ENCODE measurements at places on chromosomes 12 and 14.

GRCh38 chr14:70186900-70187451 is 1.8 kb downstream of the SLC8A3 start:
- DNase-seq = no peak
- peak overlapping the region; percentile 67 for H3K4me3 ChIP-seq
- peaks cover 30% of the 10 kb centered on the region for H3K27me3 ChIP-seq
- peaks cover 15% of the 10 kb centered on the region for H3K4me1 ChIP-seq
- H3K36me3 ChIP-seq = no peaks in the 10 kb centered on the region

GRCh38 chr12:59587710-59588109 is 8.1 kb upstream of the SLC16A7 start:
- H3K4me3 ChIP-seq = no peak overlapping the region
- H3K36me3 ChIP-seq = no peaks in the 10 kb centered on the region
- H3K27me3 ChIP-seq = peaks cover 8% of the 10 kb centered on the region
- DNase-seq = no peak
- no peak overlapping the region for H3K27ac ChIP-seq

DNA sequence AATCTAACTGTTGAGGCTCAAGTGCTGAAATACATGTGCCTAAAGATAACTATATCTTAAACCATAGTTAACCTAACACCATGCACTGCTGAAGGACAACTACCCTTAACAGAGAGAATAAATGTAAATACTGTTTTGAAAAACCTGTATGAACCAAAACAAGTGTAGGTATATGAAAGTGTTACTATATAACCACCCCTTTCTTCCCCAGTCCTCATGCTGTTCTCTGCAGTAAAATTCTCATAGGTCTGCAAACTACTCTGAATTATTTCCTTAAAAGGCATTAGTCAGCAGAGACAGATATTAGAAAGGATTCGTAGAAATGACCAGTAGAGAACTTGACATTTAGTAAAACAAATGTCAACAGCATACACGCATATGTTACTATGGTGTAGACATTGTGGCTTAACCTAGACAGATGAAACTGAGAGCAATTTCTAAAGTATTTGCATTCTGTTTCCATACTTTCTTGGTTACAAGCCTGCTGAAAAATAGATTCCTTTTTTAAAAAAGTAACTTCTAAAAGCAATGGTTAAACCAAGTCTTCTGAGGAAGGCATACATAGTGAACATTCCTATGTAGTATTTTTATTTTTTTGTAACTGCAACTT is 13.9 kb downstream of the CSRP2 start:
- no peaks in the 10 kb centered on the region for H3K4me1 ChIP-seq
- H3K36me3 ChIP-seq = peaks cover 2% of the 10 kb centered on the region

GRCh38 chr12:51813931-51814310 is 34.6 kb downstream of the FIGNL2 start:
- H3K27me3 ChIP-seq = no peaks in the 10 kb centered on the region
- no peak overlapping the region for H3K27ac ChIP-seq
- H3K4me1 ChIP-seq = peaks cover 10% of the 10 kb centered on the region
- DNase-seq = no peak
- H3K4me3 ChIP-seq = peak overlapping the region; percentile 52
- no peaks in the 10 kb centered on the region for H3K36me3 ChIP-seq

- H3K27me3 ChIP-seq = no peaks in the 10 kb centered on the region
- peak overlapping the region; percentile 11 for H3K27ac ChIP-seq
- H3K4me1 ChIP-seq = no peaks in the 10 kb centered on the region
- H3K4me3 ChIP-seq = no peak overlapping the region
- no peak for DNase-seq
Observed at GRCh38 chr12:71610031-71610795, 53.4 kb downstream of the ZFC3H1 start.

DNA sequence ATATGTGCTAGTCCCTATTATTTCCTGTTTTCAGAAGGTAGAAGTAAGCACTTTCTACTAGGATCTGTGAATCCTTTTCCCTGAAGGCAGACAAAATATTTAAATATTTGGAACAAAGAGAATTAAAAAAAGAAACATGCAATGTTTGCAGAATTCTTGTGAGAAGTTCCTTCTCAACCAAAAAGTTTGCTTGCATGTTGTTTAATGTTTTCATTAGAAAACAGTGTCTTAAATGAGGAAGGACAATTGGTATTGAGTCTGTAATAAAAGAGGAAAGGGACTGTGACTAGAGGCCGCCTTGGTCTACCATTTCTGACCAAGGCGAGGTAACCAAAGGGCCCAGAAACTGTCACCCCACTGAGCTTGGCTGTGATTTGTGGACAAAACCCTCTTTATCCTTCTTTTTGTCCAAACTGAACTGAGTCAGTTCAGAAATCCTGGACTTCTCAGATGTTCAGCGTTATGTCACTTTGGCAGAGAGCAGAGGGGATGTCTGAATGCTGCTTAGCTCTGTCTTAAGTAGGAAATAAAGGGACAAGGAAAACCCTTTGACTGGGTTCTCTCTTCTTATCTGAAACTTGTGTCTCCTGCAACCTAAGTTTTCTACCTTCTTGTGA is 129.8 kb upstream of the CPM start:
- no peak overlapping the region for H3K4me3 ChIP-seq
- no peaks in the 10 kb centered on the region for H3K36me3 ChIP-seq
- DNase-seq = no peak
- H3K27ac ChIP-seq = no peak overlapping the region
- H3K27me3 ChIP-seq = no peaks in the 10 kb centered on the region

- DNase-seq = no peak
- H3K4me3 ChIP-seq = no peak overlapping the region
- H3K4me1 ChIP-seq = no peaks in the 10 kb centered on the region
- peaks cover 4% of the 10 kb centered on the region for H3K36me3 ChIP-seq
Observed at GRCh38 chr12:49505672-49506071, 33.2 kb upstream of the KCNH3 start.

DNA sequence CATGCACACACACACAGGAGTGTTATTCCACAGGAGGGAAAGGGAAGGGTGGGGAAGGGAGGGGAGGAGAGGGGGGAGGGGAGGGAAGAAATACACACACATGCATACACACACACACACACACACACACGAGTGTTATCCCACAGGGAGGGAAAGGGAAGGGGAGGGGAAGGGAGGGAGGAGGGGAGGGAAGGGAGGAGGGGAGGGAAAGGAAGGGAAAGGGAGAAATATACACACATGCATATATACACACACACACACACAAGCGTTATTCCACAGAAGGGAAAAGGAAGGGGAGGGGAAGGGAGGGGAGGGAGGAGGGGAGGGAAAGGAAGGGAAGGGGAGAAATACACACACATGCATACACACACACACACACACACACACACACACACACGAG is 19.6 kb upstream of the FBRSL1 start:
- peaks cover 15% of the 10 kb centered on the region for H3K36me3 ChIP-seq
- peaks cover 32% of the 10 kb centered on the region for H3K4me1 ChIP-seq
- no peaks in the 10 kb centered on the region for H3K27me3 ChIP-seq
- no peak overlapping the region for H3K27ac ChIP-seq
- H3K4me3 ChIP-seq = no peak overlapping the region

DNA sequence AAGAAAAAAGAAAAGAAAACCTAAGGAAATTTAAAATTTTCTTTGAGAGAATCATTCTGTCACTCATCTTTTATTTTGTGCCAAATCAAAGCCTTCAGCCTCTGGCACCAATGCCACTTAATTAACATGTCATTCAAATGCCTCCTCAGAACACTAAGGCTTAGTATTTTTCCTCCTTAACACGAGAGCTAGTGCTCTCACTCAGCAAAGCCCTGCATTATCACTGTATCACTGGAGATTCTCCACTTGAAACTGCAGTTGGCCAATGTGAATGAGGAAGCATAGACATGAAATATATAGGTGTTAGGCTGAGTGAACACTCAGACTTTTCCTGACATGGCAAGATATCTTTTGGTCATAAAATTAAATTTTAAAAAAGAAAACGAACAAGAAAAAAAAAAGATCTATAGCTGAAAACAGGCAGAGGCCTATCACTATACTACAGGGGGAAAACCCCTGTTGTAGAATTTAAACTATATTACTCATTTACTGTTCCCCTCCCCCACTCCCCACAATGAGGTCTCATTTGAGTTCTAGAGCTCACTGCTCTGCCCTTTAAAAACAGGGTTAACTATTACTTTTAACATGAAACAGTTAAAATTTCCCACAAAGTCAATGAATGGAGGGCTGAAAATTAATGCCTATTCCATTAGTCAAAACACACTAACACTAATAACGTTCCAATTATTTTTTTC is 5.1 kb downstream of the MBIP start:
- H3K27me3 ChIP-seq = no peaks in the 10 kb centered on the region
- H3K27ac ChIP-seq = no peak overlapping the region
- H3K4me1 ChIP-seq = peaks cover 26% of the 10 kb centered on the region
- DNase-seq = no peak

DNA sequence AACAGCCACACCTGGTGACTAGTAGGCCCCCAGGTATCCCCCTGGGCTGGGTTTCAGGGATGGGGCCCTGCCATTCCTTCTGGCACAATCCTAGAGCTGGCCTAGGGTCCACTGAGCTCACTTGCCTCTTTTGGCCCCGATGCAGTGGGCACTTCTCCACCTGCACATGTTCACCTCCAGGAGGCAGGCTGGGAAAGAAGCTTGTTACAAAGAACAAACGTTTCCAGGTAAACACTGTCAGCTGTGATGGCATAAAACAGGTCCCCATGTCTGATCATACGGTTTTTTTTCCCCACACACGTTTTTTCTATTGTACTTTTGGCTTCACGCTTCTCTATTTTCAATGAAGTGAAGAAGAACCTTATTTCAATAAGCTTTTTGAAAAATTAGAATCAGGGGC is 15.8 kb upstream of the HVCN1 start:
- no peaks in the 10 kb centered on the region for H3K27me3 ChIP-seq
- H3K36me3 ChIP-seq = no peaks in the 10 kb centered on the region
- no peak overlapping the region for H3K4me3 ChIP-seq
- no peaks in the 10 kb centered on the region for H3K4me1 ChIP-seq

DNA sequence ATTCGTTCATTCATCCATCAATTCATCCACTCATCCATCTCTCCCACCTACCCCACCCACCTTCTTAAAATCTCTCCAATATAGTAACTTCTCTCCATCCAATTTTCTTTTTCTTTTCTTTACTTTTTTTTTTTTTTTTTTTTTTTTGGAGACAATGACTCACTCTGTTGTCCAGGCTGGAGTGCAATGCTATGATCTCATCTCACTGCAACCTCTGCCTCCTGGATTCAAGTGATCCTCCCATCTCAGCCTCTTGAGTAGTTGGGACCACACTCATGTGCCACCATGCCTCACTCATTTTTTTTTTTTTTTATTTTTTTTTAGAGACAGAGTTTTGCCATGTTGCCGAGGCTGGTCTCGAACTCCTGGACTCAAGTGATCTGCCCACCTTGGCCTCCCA is 118.4 kb downstream of the SUDS3 start:
- H3K36me3 ChIP-seq = no peaks in the 10 kb centered on the region
- H3K27ac ChIP-seq = no peak overlapping the region
- peaks cover 17% of the 10 kb centered on the region for H3K27me3 ChIP-seq
- no peak for DNase-seq
- no peaks in the 10 kb centered on the region for H3K4me1 ChIP-seq
- no peak overlapping the region for H3K4me3 ChIP-seq

- no peak for DNase-seq
- H3K36me3 ChIP-seq = peaks cover 18% of the 10 kb centered on the region
- H3K27me3 ChIP-seq = no peaks in the 10 kb centered on the region
- H3K4me1 ChIP-seq = peaks cover 16% of the 10 kb centered on the region
- no peak overlapping the region for H3K4me3 ChIP-seq
Observed at GRCh38 chr12:1779783-1780182, 40.6 kb upstream of the LRTM2 start.

- no peak overlapping the region for H3K4me3 ChIP-seq
- peaks cover 34% of the 10 kb centered on the region for H3K27me3 ChIP-seq
- no peaks in the 10 kb centered on the region for H3K36me3 ChIP-seq
Observed at GRCh38 chr14:51333901-51334521, 94.0 kb downstream of the TMX1 start.

DNA sequence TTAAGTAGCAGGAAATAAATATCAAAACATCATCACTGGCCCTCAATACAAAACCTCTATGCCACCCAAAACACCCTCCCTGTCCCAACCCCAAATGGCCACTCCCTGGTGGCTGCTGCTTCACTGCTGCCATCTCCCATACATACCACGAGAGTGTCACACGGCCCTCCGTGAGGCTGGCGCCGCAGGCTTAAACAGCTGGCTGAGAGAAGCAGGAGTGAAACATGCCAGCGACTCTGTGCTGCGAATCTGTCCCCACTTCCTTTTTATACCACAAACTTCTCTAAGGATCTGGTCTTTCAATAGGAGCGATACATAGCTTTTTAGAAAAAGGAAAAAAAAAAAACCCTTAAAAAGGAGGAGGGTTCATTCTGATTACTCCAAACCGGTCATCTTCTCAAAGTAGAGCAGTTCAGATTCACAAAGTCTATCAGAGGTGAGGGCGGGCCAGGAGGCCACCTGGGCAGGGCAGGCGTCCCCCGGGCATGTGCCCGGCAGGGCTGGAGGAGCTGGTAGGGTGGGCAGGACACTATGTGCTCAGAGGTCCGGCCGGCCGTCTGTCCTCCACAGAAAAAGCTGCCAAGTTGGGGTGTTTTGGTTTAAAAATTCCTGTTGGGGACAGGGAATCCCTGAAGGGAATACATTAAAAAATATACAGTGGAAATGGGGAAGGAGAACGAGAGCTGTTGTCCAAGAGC is 26.5 kb downstream of the MAX start:
- no peaks in the 10 kb centered on the region for H3K27me3 ChIP-seq
- H3K36me3 ChIP-seq = peaks cover 58% of the 10 kb centered on the region
- peaks cover 51% of the 10 kb centered on the region for H3K4me1 ChIP-seq
- DNase-seq = no peak

GRCh38 chr14:35927727-35928126 is 101.6 kb downstream of the BRMS1L start:
- H3K4me3 ChIP-seq = no peak overlapping the region
- H3K27me3 ChIP-seq = no peaks in the 10 kb centered on the region
- H3K27ac ChIP-seq = no peak overlapping the region
- peaks cover 5% of the 10 kb centered on the region for H3K4me1 ChIP-seq
- no peak for DNase-seq

GRCh38 chr14:103904493-103905107 is 23.7 kb upstream of the TDRD9 start:
- no peak for DNase-seq
- peaks cover 25% of the 10 kb centered on the region for H3K4me1 ChIP-seq
- peaks cover 4% of the 10 kb centered on the region for H3K36me3 ChIP-seq
- H3K27ac ChIP-seq = no peak overlapping the region

GRCh38 chr14:59630288-59630963 is 53.8 kb upstream of the CCDC175 start:
- peaks cover 59% of the 10 kb centered on the region for H3K27me3 ChIP-seq
- no peak for DNase-seq
- no peak overlapping the region for H3K27ac ChIP-seq
- no peaks in the 10 kb centered on the region for H3K4me1 ChIP-seq

- H3K4me1 ChIP-seq = no peaks in the 10 kb centered on the region
- H3K27ac ChIP-seq = no peak overlapping the region
- H3K27me3 ChIP-seq = peaks cover 12% of the 10 kb centered on the region
- DNase-seq = no peak
Observed at GRCh38 chr12:119012179-119012578, 30.8 kb downstream of the SRRM4 start.

GRCh38 chr12:3491938-3492792 is 1.2 kb downstream of the PRMT8 start:
- H3K27ac ChIP-seq = no peak overlapping the region
- DNase-seq = no peak
- H3K4me1 ChIP-seq = no peaks in the 10 kb centered on the region
- no peak overlapping the region for H3K4me3 ChIP-seq
